Activated CD4-positive, alpha-beta T cell treated with anti-CD3 and anti-CD28 coated beads for 4 hours (primary cell): ENCODE measurements at places on chromosomes 6 and 20.

DNA sequence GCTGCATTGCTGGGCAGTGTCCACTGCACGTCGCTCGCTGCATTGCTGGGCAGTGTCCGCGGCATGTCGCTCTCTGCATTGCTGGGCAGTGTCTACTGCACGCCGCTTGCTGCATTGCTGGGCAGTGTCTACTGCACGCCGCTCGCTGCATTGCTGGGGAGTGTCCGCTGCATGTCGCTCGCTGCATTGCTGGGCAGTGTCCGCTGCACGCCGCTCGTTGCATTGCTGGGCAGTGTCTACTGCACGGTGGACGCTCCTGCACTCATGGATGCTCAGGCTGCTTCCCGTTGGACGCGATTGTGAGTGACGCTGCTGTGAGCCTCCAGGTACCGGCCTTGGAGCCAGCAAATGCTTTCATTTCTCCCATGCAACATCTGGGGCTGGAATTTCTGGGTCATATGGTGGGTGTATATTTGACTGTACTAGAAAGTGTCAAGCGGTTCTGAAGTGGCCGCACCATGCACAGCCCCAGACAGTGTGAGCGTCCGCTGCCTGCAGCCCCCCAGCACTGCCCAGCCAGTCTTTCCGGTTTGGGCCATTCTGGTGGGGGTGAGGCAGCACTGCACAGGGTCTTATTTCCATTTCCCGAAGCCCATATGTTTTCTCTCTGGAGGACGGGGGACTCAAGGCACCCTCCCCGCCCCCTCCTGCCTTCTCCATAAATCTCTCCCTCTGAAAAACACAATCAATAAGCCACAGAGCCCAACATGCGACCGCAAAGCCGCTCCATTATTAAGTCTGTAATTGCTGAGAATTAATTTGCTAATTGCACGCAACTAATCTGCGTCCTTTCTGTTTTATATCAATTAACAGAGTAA lies 97.4 kb downstream of the YTHDF1 start:
- DNase-seq = no peak

GRCh38 chr6:35804996-35805736 lies at the start of gene LHFPL5:
Gene LHFPL5 (plus strand): TSS chr6:35805352. CDS start chr6:35805671, 319 bp downstream.
- DNase-seq = peak; percentile 29

GRCh38 chr20:47796971-47797370 lies 11.7 kb upstream of the SULF2 start:
- no peak for DNase-seq

DNA sequence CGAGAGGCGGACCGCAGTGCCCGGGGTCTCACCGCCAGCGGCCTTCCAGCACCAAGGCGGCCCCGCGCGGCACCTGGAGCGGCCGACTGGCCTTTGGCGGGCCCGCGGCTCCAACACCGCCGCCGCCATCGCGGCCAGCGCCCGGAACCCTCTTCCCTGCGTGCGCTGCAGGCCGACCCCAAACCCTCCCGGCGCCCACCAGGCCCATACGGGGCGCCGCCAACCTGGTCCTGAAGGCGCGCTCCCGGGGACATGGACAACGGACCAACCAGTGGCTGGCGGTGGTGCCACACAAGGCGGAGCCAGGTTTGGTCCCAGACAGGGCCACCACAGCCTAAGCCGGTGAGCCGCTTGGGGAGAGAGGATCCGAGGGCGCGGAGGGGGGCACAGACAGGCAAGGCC lies 1514.8 kb upstream of the DEFB115 start:
- no peak for DNase-seq

DNA sequence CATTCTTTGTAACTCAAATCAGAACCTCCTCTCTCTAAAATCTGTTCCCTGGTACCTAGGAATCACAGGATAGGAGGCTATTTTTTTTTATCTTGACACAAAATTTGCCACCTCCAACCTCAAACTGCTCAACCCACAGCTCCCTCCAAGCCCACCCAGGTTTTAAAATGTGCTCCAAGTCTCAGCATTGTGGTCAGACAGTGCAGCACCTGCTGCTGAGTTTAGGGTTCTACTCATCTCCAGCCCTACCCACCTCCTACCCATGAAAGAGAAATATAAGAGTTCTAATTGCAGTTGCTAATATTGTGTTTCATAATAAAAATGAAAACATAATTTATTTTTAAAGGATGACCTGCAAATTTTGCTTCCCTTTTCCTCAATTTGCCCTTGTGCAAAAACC lies 496.5 kb downstream of the MAFB start:
- no peak for DNase-seq

DNA sequence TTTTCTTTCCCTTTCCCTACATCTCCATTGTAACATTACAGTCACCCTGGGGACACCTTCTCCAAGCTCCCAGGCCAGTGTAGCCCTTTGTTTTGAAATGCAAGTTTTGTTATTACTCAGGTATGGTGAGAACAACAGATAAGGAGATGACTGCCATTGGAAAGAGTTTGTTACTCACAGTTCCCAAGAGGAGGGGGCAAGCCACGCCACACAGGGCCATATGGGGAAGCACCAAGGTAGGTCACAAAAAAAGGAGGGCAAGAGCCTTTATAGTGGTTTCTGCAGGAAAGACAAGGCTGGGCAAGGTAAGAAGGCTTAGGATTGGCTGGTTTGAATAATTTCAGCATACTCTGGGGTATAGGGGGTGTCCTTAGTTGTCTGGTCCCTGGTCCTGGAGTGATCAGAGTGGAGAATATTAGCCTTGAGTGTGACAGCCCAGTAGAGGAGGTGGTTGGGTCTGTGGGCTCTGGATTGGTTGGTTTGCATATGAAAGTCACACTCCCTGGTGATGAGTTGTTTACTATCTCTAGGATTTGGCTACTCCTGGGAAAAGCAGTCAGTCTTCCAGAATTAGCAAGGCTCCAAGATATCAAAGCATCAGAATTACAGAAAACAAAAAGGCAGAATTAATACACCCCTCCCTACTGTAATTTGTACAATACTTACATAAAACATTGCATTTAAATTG lies 33.1 kb upstream of the SMLR1 start:
- DNase-seq = no peak

- no peak for DNase-seq
Observed at GRCh38 chr20:34150306-34151000, 38.4 kb upstream of the EIF2S2 start.

GRCh38 chr6:161727083-161727833 lies 453.4 kb upstream of the AGPAT4 start:
- no peak for DNase-seq

DNA sequence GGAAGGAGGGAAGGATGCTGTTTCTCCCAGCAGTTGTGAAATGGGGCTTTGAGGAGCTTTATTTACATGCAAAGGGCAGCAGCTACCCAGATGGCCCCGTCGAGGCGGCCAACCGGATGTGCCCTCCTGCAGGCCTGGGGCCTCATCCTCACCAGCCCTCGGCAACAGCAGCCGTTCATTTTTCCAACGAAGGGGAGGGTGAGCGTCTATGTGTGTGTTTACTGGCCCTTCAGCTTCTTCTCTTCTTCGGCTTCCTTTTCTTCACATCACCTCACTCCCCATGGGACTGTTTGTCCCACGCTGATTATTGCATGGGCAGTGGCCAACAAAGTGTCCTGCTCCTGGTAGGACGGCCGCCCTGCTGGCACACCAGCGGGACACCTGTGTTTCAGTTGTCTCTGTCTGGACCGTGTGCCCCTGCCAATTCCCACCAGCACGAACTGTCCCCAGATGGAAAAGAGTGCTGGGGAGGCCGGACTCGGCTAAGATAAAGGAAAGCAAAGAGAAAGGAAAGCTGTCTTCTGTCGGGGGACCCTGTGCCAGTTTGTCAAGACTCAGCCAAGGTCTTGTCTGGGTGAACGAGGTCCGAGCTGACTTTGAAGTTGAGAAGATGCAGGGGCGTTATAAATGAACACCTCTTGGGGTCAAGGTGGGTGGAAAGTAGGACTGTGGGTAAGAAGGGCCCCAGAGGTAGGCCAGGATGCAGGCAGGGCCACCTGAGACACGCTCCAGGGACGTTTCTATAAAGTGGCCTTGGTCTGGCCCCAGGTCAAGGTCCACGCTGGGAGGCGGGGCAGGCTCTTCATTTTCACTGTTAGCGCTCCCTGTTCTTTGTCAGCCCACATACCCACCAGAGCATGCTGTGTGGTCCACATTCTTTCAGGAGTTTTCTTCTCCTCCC lies 57.0 kb downstream of the FAM50B start:
- no peak for DNase-seq

GRCh38 chr6:5278047-5278446 lies 16.7 kb downstream of the FARS2 start:
- DNase-seq = no peak

DNA sequence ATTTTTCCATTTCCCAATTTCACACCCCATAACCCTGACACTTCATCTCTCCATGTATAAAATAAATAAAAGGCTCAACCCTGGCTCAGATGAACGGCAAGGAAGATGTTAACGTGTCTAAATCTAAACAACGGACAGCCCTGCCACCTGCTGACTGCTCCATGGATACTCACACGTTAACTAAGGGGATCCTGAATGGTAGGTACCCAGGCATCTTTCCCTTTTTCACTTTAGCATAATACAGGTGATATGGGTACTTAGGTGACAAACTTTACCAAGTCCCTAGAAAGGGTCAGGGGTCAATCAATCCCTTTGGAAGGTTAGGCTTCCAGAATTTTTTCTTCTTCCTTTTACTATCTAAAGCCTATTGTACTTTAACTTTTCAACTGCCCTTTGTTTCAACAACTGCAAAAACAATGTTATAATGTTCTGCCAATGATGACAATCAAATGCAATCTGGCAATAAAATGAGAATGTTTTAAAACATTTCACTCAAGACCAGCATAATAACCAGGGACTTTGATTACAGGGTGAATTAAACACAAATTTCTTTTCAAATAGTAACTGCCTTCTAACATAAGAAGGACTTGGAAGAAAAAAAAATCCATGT lies 52.4 kb upstream of the IPCEF1 start:
- no peak for DNase-seq

DNA sequence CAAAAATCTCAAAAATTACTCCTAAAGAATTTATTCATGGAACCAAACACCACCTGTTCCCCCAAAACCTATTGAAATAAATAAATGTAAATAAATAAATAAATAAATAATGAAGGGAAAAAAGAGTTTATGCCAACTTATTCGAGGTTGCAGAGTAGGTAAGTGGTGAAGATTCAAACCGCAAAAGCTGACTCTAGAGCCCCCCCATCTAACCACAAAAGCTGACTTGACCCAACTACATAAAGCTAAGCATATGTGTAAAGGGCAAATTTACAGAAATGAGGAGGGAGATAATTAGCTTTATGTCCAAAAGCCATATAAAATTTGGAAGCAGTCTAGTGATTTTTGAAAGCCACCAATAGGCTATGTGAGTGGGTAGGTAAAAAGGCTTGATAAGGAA lies 486.9 kb downstream of the PKHD1 start:
- DNase-seq = no peak

DNA sequence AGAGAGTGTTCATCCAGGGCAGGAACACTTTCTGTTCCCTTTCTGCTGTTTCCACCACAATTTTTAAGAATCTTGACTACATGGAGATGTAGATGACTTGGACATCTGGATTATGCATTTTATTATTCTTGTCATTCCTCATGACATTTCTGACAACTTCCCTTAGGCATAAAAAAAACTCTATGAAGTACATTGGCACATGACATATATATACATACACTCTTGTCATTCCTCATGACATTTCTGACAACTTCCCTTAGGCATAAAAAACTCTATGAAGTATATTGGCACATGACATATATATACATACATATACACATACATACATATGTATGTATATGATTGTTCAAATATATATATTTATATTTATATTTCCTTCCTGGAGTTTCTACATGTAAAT lies 531.5 kb downstream of the COL12A1 start:
- no peak for DNase-seq

DNA sequence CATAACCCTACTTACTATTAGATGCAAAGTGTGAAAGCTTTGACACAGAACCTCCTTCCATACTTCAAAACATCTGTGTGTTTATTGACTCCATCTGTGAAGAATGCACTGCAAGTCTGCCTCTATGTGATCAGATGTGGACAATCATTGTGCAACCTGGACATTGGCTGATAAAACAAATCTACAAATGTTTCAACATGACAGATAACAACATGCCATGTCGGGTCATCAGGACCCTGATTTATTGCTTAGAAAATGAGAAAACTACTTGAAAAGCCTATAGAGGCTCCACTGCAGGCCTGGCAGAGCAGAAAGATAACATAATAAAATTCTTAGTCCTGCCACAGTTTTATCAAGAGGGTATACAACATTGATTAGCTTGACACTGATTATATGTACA lies 1286.4 kb downstream of the GRIK2 start:
- no peak for DNase-seq
